Cerebellar nuclear complex (tissue), 1 donor: ENCODE measurements at places on chromosomes 2 and 18.

- no peak for DNase-seq
These were observed 60.0 kb upstream of the RPE start for GRCh38 chr2:209942426-209942825.

- DNase-seq, result no peak
These were observed 14.7 kb downstream of the GRB14 start for GRCh38 chr2:164606557-164606956.

GRCh38 chr18:55513161-55513560, 74.8 kb downstream of the TCF4 start:
- no peak for DNase-seq

DNA sequence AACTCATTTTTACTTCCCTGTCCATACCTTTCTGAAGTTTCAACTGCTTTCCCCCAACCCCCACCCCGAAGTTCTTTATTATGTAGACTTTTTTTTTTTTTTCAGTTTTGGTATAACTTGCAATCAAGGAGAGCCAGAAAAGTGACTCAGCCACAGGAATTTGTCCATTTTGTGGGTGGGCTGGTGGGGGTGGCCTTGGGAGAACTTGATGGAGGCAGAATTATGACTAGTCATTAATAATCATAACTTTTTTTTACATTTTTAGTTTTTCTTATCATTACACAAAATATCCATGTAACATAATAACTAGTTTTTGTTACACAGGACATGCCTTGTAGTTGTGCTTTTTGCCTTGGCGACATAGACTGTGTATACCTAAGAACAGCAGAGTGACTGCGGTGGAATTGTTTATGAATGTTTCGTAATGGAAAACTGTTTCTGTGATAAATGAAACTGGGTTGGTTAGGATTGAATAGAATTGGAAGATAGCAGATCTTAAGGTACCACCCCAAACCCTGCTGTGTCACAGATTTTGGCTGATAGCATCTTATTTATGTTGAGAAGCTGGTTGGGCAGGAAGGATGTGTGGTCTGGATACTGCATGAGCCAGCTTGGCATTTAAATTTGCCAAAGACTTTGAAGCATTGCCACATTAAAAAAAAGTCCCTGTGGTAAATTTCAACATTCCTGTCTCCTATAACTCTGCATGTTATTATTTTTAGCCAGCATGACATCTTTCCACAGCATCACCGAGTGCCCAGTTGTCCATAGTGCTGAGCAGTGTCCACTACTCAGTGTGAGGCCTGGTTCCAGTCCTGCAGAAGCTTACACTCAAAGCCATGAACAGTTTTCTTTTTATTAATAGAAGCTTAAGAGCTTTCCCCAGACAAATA, 30.7 kb downstream of the LYPD6B start:
- DNase-seq, result no peak

GRCh38 chr2:148756292-148756975, 111.9 kb downstream of the EPC2 start:
- no peak for DNase-seq

- DNase-seq, result no peak
These were observed 69.7 kb upstream of the SULT1C3 start for GRCh38 chr2:108169982-108170625.

GRCh38 chr18:63137999-63138435, 181.6 kb downstream of the BCL2 start:
- no peak for DNase-seq

GRCh38 chr18:51721996-51722395, 524.5 kb upstream of the MEX3C start:
- DNase-seq, result no peak

DNA sequence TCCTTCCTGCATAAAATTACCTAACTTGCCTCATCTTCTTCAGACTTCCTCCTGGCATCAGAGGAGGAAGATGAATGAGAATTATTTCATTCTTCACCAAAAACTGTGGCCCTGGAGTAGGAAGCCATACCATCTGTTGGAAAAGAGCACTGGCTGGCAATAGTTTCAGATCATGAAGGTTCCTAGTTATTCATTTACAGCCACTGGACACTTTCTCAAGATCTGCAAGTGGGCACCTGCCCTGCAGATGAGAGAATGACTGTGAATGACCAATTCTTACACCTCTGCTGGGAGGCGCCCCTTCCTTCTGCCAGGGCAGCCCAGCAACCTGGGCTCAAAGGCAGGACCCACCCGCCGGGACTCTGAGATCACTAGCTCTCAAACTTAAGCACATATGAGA, 13.0 kb downstream of the DIPK1C start:
- DNase-seq, result no peak

DNA sequence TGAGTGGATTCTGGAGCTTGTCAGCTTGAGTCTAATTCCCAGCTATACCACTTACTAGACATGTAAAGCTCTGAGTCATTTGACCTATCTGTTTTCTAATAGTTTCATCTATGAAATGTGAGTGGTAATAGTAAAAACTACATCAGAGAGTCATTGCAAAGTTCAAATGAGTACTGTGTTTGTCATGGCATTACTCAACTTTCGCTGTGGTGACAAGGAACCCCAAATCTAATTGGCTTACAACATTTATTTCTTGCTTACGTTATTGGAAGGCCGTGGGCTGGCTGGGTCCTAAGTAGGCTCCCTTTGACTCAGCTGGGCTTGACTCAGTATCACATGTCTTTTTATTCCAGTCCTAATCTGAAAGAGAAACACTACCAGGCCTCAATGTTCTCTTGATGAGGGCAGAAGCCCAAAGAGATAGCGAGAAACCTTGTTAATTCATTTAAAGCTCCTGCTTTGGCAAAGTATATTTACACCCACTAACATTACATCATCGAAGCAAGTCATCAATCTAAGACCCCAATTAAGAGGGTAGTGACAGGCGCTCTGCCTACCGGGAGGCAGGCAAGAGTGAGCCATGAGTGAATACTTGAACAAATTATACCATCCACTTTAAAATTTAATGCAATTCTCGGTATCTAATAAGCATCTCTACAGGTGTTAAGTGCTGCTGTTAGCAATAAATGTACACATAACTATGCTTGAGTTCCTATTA, 431.8 kb upstream of the SPHKAP start:
- DNase-seq, result no peak

DNA sequence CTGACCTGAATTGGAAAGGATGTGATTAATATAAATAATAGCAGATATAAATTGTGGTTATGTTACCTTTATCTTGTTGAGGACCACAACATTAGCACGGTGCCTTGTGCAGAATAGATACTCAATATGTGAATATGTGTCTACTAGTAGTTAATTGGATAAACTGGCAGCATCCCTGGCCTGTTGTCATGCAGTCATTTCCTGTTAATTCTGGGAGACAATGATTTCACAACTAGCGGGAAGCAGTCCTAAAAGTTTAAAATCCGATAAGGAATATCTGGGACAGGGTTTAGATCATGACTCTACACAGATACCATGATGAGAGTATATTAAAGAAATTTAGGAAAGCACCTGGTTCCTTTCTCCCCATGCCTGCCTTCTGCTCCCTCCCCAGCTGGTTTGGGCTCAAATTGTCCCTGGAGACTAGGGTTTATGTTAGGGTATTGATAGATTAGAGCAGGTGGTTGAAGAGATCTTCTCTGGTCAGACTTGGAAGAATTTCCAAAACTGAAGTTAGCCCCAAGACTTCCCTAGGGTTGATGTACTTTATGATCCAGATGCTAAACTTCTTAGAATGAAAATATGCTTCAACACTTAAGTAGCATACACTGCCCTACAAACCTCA, 32.8 kb downstream of the CYBRD1 start:
- DNase-seq, result no peak

DNA sequence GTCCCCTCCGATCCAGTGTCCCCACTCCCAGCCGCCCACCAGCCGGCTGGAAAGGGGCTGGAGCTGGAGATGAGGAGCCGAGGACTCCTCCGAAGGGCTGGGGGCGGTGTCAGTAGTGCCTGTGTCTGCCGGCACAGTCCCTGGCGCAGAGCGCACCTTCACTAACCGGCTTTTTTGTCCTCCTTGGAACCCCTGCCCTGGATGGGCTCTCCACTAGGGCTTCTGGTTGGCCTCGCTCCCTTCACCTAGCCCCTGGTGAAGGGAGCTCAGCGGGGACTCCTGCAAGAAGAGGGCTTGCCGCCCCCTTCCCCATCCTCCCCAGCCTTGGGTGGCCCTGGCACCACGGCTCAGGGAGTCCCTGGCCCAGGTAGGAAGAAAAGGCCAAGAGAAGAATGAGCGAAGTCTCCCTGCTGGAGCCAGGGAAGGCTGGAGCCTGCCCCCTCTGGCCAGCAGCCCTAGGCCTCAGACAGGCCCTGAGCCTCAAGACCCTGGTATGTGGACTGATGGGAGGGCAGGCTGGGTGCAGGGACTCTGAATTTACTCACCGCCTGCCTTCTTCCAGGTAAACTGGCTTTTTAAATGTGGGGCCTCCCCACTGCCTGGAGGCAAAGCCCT, 570 bp upstream of the ECEL1 start:
- DNase-seq, result no peak

DNA sequence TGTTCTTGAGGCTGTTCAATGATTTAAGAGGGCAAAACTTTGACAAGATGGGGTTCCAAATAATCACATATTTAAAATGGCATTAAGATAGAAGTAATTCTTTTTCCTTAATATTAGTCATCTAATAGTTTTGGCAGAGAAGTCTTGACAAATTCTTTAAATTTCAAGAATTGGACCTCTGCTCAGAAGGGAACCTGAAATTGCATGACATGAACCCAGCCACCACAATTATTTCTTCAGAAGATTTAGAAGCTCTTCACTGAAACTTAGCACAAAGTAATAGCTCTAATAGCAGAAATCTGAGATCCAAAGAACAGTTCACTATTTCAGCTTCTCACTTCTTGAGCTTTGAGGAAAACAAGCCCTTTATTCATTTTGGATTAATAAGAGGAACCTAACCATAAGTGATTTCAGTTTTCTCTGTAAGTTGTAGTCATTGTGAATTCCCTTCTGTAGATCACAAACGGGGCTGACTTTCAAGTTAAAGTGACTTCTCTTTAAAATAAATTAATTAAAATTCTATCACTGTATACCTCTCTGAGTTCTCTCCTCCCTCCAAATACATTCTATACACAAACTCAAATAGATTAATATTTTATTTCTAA, 100.6 kb upstream of the ITGA4 start:
- DNase-seq, result no peak

DNA sequence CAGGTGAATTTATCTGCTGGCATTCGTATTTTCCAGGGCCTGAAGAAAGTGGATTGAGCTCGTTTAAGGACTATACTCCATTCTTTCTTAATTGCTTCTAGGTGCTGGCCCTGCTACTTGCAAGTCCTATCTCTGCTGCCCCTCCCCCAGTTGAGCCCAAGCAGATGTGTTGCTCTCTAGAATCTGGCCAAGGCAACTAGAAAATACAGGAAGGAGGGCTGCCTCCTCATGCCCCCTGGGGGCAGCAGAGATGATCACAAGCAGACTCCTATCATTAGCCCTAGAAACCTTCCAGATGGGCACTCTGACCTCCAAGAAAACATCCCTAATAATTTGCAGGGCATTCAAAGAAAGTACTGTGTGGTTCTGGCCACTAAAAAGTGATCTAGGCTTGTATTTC, 72.5 kb upstream of the CYP26B1 start:
- no peak for DNase-seq

DNA sequence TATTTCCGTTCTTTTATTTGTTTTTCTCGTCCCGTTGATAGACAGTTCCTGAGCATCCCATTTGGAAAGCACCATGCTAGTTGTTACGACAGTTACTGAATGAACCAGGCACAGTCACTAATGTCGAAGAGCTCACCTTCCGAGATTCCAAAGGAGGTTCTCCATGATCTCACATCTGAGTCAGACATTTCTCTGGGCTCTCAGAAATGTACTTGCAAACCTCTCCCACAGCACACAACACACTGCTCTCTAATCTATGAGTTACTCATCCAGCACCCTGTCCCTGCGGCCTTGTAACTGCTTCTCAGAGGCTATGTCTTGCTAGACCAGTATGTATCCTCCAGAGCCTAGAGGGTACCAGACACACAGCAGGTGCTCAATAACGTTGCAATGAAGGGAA, 174.7 kb downstream of the DNER start:
- DNase-seq, result no peak

DNA sequence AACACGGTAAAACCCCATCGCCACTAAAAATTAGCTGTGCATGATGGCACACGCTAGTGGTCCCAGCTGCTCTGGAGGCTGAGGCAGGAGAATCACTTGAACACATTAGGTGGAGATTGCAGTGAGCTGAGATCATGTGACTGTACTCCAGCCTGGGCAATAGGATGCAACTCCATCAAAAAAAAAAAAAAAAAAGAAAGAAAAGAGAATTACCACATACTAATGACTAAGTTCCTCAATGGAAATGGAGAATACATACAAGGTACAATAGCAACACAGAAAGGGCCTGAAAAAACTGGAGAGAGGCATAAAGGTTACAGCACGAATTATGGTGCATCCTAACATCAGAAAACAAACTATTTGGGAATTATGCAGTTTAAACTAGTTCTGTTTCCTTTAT, 81.3 kb downstream of the CDH2 start:
- no peak for DNase-seq

DNA sequence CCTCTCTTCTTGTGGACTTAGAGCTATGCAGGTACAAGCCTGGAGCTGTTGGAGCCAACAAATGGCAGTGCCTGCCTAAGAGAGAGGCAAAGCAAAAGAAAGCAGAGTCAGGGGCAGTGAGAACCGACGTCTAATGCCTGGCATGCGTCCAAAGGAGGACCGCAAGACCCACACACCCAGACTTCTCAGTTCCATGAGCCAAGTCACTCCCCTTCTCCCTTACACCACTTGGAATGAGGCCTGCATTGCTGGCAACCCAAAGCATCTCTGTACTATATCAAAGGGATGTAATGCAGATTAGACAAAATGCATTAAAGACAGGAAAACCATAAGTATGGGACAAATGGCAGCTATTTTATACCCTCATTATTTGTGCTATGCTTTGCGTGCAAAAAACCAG, 49.9 kb upstream of the RNU4ATAC start:
- DNase-seq, result no peak

- DNase-seq, result no peak
These were observed 12.1 kb downstream of the CFLAR start for GRCh38 chr2:201128033-201128432.

DNA sequence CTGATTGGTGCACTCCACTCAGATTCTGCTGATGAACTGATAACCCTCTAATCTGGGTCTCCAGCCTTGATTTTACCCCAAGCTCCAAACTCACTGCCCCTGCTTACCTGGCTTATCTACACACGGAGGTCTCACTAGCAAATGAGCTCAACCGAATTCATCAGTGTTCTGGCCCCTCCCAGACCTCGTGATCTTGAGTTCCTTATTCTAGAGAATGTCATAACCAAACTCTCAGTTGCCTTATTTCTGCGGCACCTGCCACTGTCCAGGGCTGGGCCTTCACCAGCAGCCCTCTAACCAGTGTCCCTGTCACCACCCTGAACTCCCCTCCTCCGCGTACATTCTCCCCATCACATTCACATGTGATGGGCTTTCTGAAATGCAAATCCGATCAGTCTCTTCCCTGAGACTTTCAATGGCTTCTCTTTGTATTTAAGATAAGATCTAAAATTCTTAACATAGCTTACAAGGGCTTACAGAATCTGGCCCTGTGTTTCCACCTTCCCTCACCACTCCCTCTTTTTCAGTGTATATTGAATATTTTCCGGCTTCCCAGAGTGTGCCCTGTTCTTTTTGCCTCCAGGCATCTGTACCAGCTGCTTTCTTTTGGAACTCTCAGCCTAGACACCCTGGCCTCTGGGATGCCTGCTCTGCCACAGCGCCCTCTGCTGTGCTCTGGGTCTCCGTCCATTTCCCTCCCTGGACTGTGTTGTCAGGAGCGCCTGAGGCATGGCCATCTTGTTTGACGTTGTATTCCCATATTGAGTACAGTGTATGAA, 31.1 kb downstream of the NAB1 start:
- DNase-seq, result no peak
